NCI-H446 (cell line): ENCODE measurements at places on chromosomes 6 and 20.

DNA sequence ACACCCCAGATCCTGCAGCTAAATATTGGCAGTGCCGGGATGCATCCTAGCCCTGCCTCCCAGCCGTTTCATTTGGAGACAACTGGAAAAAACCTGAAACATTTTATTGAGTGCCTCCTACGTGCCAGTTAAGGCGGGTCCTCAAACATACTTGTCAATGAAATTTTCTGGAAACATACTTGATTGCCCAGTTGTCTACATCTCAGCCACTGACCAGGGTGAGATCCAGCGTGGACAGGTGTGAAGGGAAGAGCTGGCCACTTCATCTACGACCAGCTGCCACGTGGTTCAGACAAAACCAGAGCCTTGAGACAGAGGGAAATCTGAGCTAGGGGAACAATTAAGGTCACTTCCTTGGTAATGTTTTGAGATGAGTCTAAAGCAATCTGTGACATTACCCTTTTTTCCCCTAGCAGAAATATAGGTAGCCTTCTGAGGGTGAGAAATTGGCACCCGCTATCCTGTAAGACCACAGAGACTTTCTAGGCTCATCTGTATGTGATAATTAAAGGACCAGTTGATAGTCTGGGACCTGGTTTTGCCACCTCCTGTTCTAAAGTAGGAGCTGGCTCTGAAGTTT, 116.3 kb upstream of the MTHFD1L start:
- no peak for DNase-seq

GRCh38 chr6:18246205-18246604, 18.1 kb downstream of the DEK start:
- DNase-seq, result no peak

GRCh38 chr20:35662551-35662950, 2.1 kb downstream of the CPNE1 start:
- DNase-seq, result no peak

GRCh38 chr6:44734886-44735629, 347.6 kb downstream of the CDC5L start:
- no peak for DNase-seq

DNA sequence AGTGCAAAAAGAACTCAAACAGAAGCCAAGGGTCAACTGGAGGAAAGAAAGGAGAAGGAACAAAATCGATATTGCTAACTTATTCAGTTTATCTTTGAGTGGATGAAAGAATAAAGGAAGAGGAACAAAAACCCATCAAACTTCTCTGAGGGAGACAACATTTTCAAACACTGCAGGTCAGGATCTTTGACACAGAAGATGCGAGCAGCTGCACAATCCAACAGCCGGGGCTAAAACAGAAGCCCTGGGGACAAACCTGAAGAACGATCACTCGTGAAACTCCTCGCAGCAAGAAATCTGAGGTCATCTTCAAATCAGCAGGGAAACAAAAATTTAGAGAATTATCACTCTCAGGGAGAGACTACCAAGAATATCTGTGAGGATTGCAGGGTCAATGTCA, 14.2 kb downstream of the SLC23A2 start:
- DNase-seq, result no peak
